DND-41 (cell line): ENCODE measurements at places on chromosomes 12 and 14.

GRCh38 chr12:116318576-116319232 is 41.2 kb upstream of the MED13L start:
- DNase-seq, result no peak

DNA sequence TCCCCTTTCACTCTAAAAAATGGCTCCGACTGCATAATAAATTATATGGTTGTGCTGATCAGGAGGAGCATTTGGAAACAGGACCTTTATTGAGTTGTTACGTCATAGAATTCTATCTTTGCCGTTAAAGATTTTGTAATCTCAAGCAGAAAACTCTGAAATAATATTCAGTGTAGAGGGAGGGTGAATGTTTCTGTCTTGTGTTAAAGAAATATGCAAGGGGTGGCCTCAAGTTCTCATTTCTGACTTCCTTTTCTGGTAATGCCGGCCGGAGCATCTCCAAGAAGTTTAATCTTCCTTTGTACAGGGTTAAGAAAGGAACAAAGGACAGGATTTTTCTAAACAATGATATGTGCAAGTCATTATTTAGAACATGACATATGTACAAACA is 165.1 kb downstream of the SLC38A4 start:
- DNase-seq, result no peak

- DNase-seq, result no peak
Measured at GRCh38 chr14:34387974-34388516, 74.0 kb downstream of the SPTSSA start.

GRCh38 chr14:94170136-94170535 is 4.0 kb upstream of the PPP4R4 start:
- no peak for DNase-seq

- no peak for DNase-seq
Measured at GRCh38 chr14:74480046-74480445, 13.1 kb downstream of the NPC2 start.

- DNase-seq, result peak; percentile 33
Measured at GRCh38 chr12:11652351-11653040, 3.0 kb downstream of the ETV6 start.

DNA sequence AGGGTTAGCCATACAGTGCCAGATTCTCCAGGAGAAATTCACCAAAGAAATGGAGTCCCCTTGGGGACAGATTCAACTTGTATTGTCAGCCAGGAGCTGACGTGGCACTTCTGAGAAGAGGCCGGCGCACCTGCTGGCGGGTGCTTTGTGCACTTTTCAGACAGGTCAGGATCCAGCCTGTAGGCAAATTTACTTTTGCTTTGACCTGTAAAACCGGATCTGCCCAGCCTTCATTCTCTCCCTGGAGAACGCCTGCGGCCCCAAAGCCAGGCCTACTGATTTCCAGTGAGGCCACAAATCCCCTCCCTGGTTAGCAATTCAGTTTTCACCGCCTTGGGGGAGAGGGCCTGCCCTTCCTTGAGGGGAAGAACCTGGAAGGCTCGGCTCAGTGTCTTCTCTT is 17.4 kb downstream of the P2RX4 start:
- DNase-seq, result no peak

DNA sequence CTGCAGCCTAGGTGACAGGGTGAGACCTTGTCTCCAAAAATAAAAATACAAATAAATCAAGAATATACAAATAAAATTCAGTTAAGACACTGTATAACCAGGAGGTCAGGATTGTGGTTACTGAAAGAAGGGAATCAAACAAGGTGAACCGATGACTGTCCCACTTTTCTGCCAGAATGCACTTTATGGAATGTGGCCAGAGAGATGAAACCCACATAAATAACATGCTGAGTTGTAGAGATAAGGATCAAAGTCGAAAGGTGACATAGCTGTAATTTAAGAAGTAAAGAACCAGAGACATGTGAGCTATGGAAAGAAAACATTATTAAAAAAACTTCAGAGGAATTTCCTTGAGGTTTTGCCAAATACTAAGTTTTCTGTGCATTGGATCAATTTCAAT is 1098.2 kb upstream of the USP15 start:
- no peak for DNase-seq

DNA sequence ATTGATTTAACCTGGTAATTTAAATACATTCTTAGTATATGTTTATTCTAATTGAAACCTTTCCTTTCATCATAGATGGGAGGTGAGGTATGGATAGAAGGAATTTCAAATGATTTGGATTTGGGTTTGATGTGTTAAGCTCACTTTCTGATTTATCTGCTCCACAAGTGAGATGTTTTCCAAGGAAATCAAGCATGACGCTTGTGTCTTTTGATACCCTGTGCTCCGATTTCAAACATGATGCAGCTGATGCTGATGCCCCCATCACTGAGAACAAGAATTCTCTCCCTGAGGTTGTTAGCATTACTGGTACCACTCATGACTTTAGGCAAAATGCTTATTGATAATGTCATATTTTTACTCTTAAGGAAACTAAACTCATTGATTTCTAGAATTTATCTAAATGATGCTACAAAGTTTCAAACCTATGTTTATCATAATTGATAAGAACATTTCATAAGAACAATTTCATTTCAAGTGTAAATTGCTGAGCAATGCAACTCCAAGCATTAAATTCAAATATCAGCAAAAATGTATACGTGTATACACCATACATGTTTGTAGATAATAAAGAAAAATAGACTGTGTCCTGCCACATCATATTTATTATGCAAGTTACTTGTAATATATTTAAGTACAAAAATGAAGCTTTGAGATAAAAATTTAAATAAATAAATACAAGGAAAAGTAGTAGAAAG is 75.5 kb upstream of the LRIG3 start:
- no peak for DNase-seq

DNA sequence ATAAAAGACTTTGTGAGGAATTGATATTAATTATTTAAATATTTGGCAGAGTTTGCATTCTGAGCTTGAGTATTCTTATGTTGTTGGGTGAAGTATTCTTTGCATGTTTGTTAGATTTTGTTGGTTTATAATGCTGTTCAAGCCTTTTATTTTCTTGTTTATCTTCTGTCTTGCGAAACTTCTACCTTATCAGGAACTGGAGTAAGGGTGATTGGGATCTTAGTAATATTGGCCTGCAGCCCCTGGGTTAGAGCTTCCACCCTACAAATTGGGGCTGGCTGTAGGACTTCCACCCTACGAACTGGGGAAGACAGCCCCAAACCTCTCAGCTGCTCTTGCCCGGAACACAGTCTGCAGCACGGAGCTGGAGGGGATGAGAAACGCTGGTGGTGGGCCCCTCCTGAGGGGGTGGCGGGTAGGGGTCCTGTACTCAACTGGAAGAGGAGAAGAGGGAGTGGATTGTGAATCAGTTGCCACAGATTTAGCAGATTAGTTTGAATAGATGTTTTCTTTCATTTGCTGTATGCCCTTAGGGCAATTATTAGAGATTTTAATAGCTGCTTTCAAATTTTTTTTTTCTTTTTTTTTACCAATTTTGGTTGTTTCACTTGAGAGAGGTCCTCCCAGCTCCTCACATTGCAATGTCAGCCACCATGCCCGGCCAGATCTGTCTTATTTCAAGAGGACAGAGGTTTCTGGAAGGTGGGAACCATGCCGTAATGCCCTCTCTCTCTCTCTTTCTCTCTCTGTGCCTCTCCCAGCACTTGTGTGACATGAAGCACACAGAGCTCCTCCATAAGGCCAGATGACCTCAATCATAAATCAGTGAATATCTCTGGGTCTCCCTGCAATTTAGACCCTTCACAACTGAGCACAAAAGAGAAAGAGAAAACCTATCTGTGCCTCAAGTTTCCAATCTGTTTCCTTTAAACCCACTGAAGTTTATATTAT is 123.4 kb downstream of the DICER1 start:
- no peak for DNase-seq

GRCh38 chr12:47068539-47068938 is 10.9 kb upstream of the PCED1B start:
- DNase-seq, result no peak

- DNase-seq, result no peak
Measured at GRCh38 chr12:70007687-70008086, 182.7 kb downstream of the MYRFL start.

- no peak for DNase-seq
Measured at GRCh38 chr14:56241461-56241860, 123.2 kb downstream of the PELI2 start.

DNA sequence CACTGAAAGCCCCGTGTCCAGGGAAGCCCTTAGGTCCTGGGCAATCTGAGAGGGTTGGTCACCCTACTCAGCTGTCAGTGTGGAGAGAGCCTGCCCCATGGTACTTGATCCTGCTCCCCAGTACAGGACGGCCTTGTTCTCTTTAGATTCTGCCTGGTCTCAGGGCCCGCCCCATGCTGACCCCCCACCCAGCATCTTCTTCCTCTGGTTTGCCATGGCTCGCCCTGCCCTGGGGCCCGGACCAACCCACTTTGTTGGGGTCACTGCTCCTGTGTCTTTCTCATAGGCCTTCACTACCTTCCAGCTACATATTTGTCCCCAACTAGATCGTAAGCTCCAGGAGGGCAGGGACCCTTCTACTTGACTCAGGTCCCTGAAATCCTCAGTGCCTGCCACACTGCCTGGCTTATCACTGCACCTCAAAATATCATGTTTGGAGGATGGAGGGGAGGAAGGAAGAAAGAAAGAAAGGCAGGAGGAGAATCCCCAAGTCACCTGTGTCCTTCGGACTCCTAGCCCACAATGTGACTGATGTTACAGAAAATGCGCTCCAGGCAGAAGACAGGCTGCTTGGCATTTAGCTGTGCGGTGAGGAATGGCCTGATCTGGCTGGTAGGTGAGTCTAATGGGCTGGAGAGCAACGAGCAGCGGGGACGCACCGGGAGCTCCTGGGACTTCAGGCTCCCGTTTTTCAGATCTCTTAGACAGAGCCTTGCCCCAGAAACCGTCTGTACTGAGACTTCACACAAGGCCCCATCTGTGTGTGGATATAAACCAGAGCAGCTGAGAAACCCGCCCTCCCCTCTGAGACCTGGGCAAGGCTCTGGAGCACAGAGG is 66.1 kb downstream of the C14orf132 start:
- no peak for DNase-seq

DNA sequence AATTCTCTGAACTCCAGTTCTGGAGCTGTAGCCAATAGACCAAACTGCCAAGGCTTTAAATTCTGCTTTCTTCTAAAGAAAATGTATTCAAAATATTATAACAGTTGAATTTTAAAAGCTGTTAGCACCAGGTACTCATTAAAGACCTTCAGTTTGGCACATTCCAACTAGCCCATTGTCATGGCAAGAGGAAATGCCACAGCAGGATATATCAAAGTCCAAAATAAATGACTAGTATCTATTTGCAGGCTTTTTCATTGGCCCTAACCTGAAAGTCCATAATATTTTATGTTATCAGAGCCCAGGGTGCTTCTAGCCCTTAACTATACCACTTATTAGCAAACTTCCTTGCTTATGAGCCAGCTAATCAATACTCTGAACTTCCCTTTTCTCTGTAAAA is 3.1 kb upstream of the RIC8B start:
- no peak for DNase-seq

GRCh38 chr14:57574617-57575288 is 81.1 kb upstream of the CCDC198 start:
- no peak for DNase-seq

- peak; percentile 50 for DNase-seq
Measured at GRCh38 chr12:4356041-4356327, 23.5 kb downstream of the FGF23 start.

GRCh38 chr12:30417697-30418231 is 277.9 kb downstream of the IPO8 start:
- no peak for DNase-seq

GRCh38 chr14:63951021-63951420 is 98.2 kb downstream of the SYNE2 start:
- DNase-seq, result no peak

GRCh38 chr12:109944561-109945359 is 44.7 kb downstream of the TCHP start:
- DNase-seq, result no peak

GRCh38 chr12:94046626-94047410 is 101.6 kb upstream of the PLXNC1 start:
- DNase-seq, result no peak

- no peak for DNase-seq
Measured at GRCh38 chr14:102819176-102819628, 42.0 kb downstream of the TRAF3 start.

DNA sequence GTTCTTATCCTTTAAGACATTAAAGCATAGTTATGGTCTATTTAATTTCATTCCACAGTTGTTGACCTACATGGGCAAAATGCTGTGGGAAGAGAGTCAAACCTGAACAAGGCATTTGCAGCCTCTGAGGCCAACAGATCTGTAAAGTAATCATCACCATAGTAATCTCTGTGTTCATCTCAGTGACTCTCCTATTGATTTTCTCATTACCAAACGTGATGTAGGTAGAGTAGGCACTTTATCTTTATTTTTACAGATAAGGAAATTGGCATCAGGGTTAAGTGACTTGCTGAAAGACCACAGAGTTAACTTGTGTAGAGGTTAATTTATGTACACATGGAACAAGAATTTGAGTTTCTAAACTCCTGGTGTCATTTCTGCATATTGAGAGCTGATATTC is 203.0 kb downstream of the ESR2 start:
- DNase-seq, result no peak

DNA sequence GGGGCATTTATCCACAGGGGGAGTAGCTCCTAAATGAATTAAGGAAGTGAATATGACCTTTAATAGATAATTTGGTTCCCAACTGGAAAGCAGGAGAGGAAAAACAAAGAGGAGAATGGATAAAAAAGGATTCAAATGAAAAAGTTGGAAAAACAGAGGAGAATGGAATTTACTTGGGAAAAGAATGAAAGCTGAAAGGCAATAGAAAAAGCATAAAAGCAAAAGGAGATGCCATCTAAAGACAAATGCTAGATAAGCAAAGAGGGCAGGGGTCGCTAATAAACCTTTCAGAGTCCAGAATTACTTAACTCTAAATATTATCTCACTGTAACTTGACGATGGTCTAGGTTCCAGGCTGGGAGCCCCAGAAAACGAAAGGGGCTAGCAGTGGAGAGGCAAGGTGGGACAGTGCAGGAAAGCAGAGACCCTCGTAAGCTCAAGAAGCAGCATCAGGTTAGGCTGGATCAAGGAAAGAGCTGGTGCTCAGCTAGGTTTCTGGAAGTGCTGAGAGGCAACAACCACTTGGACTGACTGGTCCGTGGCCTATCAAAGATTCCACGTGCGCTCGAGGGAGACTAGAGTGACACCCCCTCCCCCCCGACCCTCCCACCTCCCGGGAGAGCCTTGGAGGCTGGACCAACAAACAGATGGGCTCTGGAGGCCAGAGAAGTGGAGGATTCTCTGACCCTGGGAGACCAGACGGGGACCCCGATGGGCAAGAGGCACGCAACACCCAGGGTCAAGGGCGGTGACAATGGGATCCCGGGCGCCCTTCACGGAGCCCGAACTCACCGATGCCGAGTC is 1.2 kb downstream of the SLC2A13 start:
- no peak for DNase-seq

- DNase-seq, result no peak
Measured at GRCh38 chr12:26786865-26787514, 46.0 kb downstream of the ITPR2 start.
